ENCODE measurements at places on chromosomes 7 and 10.
A peak's percentile ranks its signal among the peaks of the same experiment; 100 is the strongest.

DNA sequence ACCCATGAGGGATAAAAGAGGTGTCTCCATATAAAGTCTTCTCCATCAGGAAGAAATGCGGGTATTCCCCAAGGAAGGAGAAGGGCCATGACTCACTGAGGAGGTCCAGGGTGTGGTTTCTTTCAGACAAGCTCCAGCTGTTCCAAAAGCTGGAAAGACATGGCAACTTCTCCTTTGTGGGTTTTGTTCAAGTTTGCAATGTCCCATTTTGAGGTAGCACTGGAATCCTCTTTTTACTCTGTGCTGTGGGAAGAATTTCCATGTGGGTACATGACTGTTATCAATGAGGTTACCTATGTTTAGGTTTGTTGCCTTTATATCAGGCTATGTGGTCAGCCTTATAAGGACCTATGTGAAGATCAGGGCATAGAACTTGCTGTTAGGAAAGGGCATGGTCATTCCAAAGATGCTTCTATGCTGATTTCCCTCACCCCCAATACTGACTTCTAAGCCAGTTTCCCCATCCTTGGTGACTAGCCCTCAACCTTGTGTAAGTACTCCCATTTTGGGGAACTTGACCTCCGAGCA is 697.5 kb downstream of the INHBA start:
- DNase-seq: peak; percentile 73

GRCh38 chr7:43195256-43195655 is 82.8 kb downstream of the HECW1 start:
- no peak for DNase-seq

- no peak for DNase-seq
These were observed 471.1 kb upstream of the GALNT17 start for GRCh38 chr7:70660819-70661191.

GRCh38 chr7:116731445-116732335 is 59.7 kb downstream of the MET start:
- DNase-seq: no peak

DNA sequence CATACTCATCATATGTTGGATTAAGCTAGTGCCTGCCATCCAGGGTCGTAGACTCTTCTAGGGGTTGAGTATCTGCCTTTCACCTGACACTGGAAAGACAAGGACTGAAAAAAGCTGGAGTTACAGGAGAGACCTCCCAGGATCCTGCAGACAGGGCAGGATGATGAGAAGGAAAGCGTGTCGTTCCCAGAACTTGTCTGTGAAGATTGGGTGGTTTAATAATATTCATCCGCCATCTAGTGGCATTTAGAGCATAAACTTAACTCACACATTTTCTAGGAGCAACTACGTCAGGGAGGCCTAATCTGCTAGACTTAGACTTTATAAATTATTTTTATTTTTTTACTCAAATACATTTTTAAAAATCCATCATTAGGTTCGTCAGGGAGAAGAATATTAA is 59.6 kb downstream of the ADRB1 start:
- peak; percentile 25 for DNase-seq

DNA sequence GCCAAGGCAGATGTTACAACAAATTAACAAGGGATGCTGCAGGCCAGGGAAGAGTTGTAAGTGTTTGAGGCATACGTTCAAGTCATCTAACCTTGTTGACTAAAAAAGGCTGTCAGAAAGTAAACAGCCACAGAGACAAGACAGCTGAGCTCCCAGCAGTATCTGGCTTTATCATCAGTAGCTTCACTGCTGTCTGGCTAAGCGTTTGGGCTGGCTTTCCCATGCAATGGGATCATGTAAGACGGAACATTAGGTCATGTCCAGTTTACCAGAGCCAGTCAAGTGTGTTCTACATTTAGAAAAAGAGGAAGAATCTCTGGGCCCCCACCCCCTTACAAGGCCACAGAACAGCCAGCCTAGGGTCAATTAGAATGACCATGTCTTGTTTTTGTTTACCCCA is 51.3 kb upstream of the GSAP start:
- no peak for DNase-seq

GRCh38 chr10:103678178-103678526 is 177.2 kb downstream of the SH3PXD2A start:
- DNase-seq: peak; percentile 99

DNA sequence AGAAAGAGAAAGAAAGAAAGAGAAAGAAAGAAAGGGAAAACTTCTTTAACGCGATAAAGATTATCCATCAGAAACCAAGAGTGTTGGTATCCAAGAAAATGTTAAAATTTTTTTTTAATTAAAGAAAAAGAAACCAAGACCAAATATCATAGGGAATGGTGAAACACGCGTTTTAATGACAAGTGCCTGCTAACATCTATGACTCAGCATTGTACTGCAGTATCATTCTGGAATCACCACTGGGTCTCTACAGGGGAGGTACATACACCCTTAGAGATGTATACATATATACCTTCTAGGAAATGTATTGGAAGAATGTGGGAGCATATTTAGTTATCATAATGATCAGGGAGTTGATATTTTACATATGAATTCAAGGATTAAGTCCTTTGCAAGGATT is 32.1 kb upstream of the PIK3AP1 start:
- no peak for DNase-seq

- no peak for DNase-seq
These were observed 138.7 kb upstream of the PRR15 start for GRCh38 chr7:29424984-29425309.

All from skeletal muscle cell (primary cell).